ENCODE measurements at places on chromosomes 16 and 17.

DNA sequence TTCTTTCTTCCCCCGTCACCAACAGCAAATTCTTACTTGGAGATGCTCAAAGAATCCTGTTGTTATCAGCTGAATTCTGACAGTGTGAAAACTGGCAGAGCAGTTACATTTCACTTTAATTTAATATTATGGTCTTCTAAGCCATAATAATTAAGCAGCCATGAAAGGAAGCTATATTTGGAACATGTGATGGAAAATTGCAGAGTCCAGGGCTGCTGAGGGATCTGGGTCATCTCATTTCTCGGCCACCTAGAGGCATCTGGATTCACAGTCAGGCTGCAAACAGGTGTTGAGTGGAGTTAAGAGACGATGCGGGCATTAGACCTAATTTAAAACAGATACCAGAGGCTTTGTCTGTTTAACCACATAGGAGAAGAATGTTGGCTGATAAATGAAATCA lies 38.4 kb downstream of the CHD9NB start:
- no peak for DNase-seq

DNA sequence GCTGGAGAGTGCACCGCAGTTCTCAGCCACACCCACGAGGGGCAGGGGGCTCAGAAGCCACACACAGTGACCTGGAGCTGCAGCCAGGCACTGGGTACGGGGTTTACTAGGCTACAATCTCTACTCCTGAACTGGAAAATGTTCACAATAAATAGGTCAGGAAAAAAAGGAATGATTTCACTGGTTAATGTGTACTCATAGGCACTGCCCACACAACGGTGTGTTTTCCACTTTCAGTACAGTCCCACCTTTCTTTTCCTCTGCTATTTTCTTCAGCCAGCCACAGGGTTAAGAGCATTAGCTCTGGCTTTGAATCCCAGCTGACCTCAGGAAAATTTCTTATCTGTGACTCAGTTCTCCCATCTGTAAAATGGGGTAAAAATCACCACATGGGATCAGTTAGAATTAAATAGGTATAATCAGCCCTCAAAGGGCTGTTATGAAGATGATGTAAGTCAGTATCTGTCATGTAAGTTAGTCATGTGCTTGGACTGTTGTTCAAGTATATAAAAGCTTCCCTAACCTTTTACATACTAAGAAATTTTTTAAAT lies 35.7 kb downstream of the ZCCHC14 start:
- no peak for DNase-seq

- no peak for DNase-seq
These were observed 649 bp downstream of the GSE1 start for GRCh38 chr16:85613604-85614337.

- no peak for DNase-seq
These were observed 18.5 kb upstream of the RBFOX1 start for GRCh38 chr16:7314163-7314562.

- no peak for DNase-seq
These were observed 789 bp downstream of the ITPRIPL2 start for GRCh38 chr16:19114359-19115147.

GRCh38 chr17:36674278-36674650 lies 72.9 kb downstream of the MRM1 start:
- no peak for DNase-seq

DNA sequence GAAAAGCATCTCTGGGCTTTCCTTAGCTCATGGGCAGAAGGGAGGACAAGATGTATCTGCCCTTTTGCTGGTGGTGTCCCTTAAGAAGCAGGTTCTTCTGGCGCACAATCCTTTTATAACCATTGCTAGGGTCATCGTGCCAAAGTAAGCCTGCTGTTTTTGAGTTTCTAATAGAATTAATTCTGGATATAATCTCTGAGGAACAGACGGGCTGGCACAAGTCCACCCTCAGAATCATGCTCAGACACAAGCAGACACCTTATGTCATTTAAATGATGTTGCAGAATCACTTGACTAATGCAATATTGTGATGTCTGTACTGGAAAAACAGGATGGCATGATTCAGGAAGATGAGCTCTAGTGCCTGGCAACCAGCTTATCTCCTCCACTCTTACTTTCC lies 18.8 kb upstream of the MMD start:
- no peak for DNase-seq

- DNase-seq, result no peak
These were observed 22.7 kb downstream of the CIBAR2 start for GRCh38 chr16:85089525-85089924.

GRCh38 chr17:51124640-51125503 lies 4.2 kb upstream of the SPAG9 start:
- DNase-seq, result no peak

DNA sequence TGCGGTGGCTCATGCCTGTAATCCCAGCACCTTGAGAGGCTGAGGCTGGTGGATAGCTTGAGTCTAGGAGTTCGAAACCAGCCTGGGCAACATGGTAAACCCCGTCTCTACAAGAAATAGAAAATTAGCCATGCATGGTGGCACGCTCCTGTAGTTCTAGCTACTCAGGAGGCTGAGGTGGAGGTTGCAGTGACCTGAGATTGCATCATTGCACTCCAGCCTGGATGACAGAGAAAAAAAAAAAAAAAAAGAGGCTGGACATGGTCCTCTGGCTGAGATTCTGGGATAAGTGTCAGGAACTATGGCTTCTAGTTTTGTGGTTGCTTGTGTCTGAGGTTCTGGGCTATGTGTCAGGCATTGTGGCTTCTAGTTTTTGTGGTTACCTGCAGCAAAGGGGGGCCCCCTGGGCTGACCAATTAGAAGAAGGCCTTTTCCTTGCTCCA lies 7.0 kb downstream of the KSR1 start:
- DNase-seq, result no peak

- DNase-seq, result no peak
These were observed 1.1 kb downstream of the MAPT start for GRCh38 chr17:45895304-45895968.

- no peak for DNase-seq
These were observed 1.7 kb downstream of the TUBG2 start for GRCh38 chr17:42660692-42661345.

GRCh38 chr16:67547423-67548264 lies 14.7 kb upstream of the CTCF start:
- DNase-seq, result no peak

DNA sequence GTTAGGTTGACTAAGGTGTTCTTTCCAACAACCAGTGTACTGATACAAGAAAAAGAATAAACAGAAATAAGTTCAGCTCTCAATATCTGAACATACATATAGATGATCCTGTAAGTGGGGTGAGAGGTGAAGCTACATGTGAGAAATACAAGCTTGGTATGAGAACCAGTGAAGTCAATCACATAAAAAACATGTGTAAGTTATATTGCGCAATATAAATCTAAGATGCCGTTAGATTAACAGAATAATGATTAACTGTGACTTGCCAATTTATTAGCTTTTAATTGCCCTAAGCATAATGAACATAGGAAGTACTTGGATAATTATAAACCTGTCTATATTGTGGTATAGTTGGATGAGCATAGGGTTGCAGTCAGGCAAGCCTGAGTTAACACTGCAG lies 1597.1 kb upstream of the GOT2 start:
- DNase-seq, result no peak

- DNase-seq, result no peak
These were observed 16.7 kb upstream of the TOM1L1 start for GRCh38 chr17:54883939-54884338.

GRCh38 chr17:74442670-74443515 lies 11.0 kb downstream of the GPRC5C start:
- no peak for DNase-seq

DNA sequence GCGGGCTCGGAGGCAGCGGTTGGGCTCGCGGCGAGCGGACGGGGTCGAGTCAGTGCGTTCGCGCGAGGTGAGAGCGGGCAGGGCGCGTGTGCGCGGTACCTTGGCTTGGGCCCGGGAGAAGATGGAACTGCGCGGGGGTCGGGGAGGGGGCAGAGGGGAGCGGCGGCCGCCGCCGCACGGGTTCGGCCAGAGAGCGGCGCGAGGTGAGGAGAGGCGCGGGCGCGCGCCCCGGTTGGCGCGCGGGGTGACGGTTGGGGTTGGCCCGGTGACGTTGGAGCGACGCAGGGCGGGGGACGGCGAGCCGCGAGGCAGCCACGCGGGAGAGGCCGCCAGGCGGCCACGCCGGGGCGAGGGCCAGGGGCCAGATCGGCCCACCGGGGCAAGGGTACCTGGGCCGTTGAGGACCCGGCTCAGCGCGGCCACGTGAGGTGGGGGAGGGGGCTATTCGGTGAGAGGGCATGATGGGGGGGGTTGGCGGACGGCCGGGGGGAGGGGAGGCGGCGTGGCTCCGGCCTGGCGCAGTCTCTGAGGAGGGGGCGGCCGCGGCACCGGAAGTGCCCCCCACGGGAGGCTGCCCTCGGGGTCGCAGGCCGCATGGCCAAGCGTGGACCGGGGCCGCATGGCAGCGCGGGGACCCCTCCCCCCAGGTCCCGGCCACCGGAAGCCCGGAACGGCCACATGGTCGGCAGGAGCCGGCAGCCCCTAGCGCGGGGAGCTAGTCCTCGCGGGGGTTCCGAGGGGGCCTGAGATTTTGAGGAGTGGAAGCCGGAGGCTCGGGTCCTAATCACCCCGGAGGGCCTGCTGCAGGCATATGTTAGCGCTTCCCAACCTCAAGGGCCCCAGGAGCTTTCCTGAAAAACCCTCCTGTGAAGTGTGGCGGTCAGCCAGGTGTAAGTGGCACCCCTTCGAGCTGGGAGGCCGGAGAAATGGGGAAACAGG lies 527 bp downstream of the EIF5A start:
- peak; percentile 31 for DNase-seq

DNA sequence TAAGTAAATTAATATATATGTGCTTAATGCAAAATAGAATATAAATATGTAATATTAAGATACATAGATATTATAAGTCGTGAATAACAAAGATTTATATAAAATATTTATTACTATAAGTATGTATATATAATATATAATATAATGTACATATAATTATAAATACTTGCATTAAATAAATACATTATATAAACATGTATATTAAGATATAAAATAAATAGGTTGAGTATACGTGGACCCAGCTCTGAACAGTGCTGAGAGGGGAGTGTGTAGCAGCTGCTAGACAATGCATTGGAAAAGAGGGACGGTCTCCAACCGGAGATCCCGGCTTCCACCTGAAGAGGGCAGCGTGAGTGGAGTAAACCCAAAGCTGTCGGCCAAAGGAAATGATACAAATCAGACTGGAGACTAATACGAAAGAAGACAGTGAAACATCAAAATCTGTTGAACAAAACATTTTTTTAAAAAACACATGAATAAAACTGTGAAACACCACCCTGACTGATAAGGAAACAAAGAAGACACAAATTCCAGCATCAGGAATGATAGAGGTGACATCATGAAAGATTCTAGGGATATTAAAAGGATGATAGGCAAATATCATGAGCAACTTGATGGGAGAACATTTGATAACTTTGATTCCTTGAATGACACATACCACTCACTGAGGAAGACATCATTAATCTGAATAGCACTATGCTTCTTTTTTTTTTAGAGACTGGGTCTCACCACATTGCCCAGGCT lies 125.4 kb upstream of the CHMP6 start:
- peak; percentile 66 for DNase-seq

DNA sequence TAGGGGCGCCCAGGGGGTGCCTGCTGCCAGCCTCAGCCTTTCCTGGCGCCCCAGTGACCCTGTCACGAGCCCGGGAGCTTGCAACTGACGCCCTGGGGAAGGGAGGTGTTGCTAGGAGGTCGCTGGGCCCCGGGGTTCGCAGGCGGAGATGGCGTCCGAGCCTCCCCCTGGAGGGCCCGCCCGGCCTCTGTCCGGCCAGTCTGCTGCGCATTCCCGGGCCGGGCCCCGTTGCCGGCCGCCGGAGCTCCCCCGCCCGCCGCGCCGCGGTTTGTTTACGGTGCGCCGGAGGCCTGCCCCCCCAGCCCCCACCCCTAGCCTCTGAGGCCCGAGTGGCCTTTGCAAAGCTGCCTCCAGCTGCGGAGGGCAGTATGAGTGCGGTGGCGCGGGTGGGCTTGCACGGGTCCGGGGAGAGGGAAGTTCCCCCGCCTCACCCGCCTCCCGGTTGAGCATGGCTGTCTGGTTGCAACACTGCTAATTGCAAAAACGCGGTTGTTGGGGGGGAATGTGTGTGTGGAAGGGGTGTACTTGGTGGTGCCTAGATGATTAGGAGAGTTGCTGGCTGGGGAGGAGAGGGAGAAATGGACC lies 514 bp downstream of the THRA start:
- no peak for DNase-seq

DNA sequence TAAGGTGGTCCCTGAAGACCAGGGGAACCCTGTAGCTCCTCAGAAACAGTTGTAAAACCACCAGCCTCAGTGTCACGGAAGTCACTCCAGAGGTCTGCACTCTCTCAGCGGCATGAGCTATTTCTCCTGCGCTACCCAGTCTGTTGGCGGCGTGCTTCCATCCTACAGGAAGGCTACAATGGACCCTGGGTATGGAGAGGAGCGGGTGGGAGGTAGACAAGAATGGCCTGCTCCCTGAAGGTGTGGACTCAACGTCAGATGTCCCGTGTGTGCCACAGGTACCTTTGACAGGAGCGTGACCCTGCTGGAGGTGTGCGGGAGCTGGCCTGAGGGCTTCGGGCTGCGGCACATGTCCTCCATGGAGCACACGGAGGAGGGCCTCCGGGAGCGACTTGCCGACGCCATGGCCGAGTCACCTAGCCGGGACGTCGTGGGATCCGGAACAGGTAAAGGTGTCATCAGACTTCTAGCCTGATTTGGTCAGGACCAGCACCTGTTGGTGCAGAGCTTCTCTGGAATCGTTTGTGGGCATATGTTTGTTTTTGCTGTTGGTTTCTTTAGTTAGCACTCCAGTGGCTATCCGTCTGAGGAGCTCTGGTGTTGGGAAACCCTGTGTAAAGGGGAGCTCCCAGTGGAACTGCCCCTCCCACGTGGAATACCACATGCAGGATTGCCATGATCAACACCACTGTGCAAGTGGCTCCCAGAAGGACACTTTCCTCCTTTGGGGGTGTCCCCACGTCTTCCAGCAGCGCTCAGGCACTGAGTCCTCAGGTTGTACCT lies 31.4 kb upstream of the TBX2 start:
- no peak for DNase-seq

- peak; percentile 61 for DNase-seq
These were observed 17.1 kb upstream of the C17orf113 start for GRCh38 chr17:42067371-42068091.

DNA sequence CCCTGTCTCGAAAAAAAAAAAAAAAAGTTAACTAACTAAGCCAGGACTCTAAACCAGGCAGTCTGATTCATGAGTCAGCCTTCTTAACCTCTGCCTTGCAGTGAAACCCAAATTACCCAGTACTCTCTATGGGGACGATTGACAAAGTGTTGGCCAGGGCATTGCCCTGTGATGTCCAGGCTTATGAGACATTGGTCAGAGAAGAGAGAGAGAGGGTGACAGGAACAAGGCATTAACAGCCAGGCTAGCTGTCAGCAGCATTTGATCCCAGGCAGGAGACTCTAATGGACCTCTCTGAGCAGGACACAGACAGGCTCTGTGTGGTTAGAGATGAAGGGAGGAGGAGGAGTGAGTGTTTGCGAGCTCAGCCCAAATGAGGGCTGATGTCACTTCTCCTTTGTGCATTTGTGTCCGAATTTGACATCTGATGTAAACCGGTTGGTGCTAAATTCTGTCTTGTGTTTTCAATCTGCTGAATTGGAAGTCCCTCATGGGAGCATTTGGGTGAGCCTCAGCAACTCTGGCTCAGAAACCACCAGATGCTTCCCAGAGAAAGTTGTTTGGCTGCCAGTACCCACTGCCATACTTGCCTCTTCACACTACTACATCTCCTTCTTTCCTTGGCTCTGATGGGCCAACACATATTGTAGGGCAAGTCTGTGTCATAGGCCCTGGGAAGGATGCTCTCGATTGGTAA lies 4.3 kb upstream of the MYL4 start:
- peak; percentile 9 for DNase-seq
